ENCODE measurements at places on chromosomes 16 and 17.

GRCh38 chr17:46821482-46822387 lies 3.2 kb upstream of the WNT3 start:
- no peak for DNase-seq

DNA sequence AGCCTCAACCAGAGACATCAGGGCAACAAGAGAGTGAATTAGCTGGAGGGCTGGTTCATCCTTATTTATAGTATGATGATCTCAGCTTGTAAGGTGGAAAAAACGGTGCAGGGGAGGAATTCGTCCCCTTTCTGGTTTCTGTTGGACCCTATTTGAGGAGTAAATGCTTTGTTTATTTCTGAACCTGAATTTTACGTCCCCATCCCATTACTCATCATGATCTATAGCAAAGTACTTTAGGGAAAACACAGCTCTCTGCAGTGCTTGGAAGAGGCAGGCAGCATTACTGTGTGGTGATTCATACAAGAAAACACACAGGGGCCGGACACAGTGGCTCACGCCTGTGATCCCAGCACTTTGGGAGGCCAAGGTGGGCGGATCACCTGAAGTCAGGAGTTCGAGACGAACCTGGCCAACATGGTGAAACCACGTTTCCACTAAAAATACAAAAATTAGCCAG lies 8.0 kb upstream of the VAT1L start:
- no peak for DNase-seq

DNA sequence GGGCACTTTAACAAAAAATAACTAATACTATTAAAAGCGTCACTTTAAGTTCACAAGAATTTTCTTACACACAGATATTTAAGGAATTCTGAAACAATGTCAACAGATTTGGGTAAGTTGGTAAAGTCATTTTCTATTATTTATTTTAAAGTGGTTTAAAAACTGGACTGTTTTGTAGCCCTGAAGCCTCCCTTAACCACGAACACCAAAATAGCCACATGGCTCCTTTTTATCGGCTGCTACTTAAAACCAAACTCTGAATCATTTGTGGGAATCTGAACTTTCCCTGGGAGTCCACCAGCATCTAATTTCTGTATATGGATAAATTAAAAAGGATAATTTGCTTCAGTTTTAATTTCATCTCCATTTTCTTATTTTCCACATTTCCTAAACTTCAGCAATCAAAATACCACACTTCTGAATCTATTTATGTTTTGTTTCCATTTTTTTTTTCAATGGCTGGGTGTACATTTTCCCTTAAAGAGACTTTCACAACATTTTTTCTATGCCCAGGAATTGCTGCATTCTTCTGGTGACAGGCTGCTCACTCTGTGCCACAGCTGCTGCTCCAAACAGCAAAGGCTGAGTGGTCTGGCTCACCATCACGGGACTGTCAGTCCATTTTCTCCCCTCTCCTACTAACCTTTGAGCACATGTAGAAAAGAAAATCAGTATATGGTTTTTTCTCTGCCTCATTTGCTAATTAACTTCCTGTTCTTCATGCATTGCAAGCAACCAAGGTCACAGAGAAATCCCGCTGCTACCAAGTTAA lies 255.5 kb upstream of the KCNJ16 start:
- DNase-seq: no peak

- DNase-seq: no peak
Observed at GRCh38 chr16:72174726-72175125, 2.8 kb upstream of the PMFBP1 start.

- no peak for DNase-seq
Observed at GRCh38 chr17:33667052-33667509, 374.0 kb upstream of the ASIC2 start.

GRCh38 chr17:80751946-80752581 lies 207.4 kb downstream of the RPTOR start:
- DNase-seq: no peak

DNA sequence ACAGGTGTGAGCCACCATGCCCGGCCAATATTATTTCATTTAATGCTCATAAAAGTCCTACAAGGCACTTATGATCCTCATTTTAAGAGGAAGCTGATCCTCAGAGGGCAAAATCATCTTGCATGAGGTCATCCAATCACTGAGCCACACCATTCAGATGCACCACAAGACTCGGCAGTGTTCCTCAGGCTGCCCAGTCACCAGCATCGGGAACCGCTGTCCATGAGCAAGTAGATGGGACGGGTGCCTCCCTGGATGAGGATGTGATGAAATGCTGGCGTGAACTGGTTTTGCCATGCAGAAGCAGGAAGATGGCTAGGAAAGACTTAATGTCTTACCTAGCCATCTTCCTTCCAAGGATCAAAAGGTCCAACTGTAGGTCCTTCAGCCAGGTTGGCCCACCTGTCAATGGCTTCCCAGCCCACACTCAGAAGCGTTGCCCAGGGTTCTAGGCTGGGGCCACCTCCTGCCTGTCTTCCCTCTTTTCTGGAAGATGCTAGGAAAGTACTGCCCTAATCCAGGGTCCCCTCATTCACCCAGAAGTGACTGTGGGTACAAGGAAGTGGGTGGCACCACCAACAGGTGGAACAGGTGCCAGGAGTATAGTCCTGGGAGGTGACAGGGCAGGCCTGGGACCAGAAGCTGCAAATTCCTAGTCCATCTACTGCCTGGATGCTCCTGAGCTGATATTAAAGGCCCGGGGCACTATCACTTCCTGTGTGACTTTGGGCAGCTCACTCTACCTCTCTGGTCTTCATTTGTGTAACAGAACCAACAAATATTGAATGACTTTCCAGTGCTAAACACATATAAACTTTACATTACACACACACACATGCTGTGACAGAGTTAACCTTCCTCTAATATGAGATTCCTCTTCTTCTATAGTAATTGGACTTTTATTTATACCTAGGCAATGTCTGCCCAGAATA lies 32.2 kb upstream of the CRYBA1 start:
- DNase-seq: peak; percentile 59

DNA sequence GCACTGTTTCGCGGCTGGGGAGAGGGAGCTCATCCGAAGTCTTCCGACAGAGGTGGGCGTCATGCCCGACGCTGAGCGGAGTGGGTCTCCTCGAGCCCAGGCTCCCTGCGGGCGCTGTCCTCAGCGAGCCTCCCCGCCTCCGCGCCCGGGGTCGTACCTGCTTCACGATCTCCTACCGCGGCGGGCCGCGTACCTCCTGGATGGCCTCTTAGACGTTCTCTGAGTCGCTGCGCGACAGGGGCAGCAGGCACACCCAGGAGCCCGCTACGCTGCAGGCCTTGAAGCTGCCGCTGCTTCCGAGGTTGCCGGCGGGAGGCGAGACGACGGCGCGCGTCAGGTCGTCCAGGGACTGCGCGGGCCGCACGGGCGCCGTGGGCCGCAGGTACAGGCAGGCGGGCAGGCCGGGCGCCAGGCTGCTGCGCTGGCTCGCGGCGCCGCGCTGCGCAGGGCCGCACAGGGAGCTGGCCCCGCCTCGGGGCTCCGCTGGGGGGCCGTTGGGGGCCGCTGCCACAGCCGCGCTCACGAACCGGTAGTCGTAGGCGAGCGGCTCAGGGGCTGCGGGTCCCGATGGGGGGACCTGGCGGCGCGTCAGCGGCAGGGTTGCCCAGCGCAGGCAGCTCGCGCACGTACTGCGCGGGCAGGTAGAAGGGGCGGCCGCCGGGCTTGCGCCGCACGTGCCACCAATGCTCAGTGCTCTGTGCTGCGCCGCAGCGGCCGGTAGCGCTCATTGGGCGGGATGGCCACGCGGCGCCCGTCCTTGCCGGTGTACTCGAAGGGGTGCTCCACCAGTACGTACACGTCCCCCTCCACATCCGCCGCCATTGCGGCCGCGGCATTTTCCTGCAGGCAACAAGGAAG lies 116.4 kb upstream of the SMURF2 start:
- no peak for DNase-seq

DNA sequence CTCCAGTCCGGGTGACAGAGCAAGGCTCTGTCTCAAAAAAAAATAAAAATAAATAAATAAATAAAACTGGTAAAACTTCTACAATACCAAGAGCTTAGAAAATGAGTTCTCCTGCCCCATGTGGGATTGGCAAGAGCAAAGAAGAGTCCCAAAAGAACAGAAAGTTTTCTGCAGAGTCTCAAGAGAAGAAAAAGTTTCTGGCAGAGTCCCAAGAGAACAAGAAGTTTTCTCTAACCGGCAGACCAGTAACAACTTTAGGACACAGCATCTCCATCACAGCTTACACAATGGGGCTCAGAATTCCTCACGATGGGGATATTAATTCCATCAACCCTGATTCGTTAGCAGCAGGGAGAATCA lies 1.1 kb downstream of the SLC39A11 start:
- DNase-seq: no peak

DNA sequence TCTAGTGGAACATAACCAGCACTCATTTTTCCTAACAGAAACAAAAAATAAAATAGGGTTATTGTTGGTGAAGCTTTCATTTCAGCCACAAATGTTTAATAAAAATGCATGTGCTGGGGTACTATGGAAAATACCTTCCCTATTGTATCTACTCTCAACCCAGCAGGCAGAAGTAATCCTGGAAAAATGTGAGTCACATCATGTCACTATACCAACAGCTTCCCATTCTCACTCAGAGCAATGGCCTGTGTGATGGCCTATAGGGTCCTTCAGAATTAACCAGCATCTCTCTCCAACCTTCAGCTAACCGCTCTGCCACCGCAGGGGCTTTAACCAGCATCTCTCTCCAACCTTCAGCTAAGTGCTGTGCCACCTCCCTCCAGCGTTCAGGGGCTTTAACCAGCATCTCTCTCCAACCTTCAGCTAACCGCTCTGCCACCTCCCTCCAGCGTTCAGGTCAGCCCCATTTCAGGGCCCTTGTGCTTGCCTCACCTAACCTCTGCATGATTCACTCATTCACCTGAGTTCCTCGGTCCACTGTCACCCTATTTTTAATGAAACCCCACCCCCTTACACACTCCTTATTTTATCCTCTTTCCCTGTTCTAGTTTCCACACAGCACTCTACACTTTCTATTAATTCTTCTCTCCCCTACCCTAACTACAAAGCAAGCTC lies 34.0 kb downstream of the UBE2G1 start:
- DNase-seq: no peak

DNA sequence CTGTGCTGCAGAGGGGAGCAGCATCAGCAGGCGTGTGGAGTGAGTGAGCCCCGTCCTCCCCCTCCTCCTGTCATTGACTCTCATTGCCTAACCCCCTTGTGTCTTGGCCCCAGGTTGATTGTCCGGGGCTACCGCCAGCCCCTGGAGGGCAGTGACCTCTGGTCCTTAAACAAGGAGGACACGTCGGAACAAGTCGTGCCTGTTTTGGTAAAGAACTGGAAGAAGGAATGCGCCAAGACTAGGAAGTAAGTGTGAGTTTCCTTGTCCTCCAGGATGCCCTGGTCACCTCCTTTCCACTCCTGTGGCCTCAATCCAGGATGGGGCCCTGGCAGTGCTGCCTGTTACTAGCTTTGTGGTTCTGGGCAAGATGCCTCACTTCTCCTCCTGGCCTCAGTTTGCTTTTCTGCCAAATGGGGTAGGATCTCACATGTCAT lies 87.0 kb downstream of the ABCC1 start:
- no peak for DNase-seq

GRCh38 chr17:55154101-55154500 lies 110.7 kb upstream of the HLF start:
- DNase-seq: no peak

All from CD4-positive, alpha-beta T cell treated with Interleukin-15 for 1 hour (primary cell).